ENCODE measurements at places on chromosomes 3 and 15. TPM values are rescaled to one million over a fixed set of nuclear protein-coding genes. Genes with fewer than 3 reads are reported as not detected.

GABRB3 gene
- 0.45 TPM for total RNA-seq

CCDC12 gene
- 27.3 TPM for total RNA-seq

ESYT3 gene
- 0.30 TPM for total RNA-seq

CLDN16 gene
- total RNA-seq, result not detected

UROC1 gene
- not detected for total RNA-seq

RNF168 gene
- 18.4 TPM for total RNA-seq

NANOGP8 gene
- not detected for total RNA-seq

CPEB1 gene
- total RNA-seq, result 1.7 TPM

SAMD7 gene
- not detected for total RNA-seq

Data from smooth muscle cell of the coronary artery (primary cell).